ENCODE measurements at places on chromosomes 3 and 15. TPM values are rescaled to one million over a fixed set of nuclear protein-coding genes. Genes with fewer than 3 reads are reported as not detected.

DNA sequence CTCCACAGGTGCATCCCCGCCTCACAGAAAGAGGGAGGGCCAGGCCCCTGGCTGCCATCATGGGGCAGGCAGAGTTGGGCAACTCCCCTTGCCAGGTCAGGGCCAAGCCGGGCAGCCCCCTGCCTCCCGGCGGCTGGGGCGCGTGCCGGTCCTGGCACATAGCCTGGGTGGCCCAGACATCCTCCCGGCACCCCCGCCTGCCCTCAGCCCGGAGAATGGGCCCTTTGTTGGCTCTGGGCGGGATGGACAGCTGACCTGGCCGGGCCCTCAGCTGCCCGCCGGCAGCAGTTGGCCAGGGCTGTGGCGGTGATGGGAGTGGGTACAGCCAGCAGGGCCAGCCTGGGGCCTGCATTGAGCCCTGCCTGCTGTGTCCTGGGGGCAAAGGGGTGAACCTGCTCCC, 16.5 kb downstream of the PLXNA1 start:
- DNase-seq, result no peak

- no peak for DNase-seq
These were observed 973.4 kb downstream of the ROBO1 start for GRCh38 chr3:78794431-78794830.

GRCh38 chr15:45429941-45430792, 51.8 kb upstream of the GATM start:
- DNase-seq, result no peak

XYLB gene
- total RNA-seq, result 7.8 TPM

DNA sequence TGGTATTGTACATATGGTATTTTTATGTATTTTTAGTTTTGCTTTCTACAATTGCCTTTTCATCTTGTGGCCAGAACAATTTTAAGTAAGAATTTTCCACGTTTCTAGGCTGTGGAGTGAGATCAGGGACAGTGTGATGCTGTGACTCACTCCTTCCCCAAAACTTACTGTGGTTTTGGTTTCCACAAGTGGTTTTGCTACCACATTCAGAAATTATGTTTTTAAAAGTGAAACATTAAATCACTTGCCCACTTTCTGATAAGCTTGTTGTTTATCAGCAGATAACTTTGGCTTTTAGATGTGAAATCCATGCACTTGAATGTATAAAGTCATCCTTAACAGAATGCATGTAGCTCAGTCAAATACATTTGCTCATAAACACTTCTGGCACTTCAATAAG, 192.2 kb upstream of the THRB start:
- DNase-seq, result no peak

ADGRG7 gene
- not detected for total RNA-seq

- no peak for DNase-seq
These were observed 78.8 kb upstream of the MEX3B start for GRCh38 chr15:82124331-82125263.

LRRIQ4 gene
- not detected for total RNA-seq

- no peak for DNase-seq
These were observed 79.0 kb downstream of the SERPINI1 start for GRCh38 chr3:167814441-167814951.

- no peak for DNase-seq
These were observed 45.3 kb upstream of the PLCL2 start for GRCh38 chr3:16839271-16840100.

P2RY14 gene
- not detected for total RNA-seq

TMC3 gene
- not detected for total RNA-seq

ANKDD1A gene
- 0.51 TPM for total RNA-seq

All from epithelial cell of proximal tubule (primary cell).